ENCODE measurements at places on chromosomes 7 and 10.

DNA sequence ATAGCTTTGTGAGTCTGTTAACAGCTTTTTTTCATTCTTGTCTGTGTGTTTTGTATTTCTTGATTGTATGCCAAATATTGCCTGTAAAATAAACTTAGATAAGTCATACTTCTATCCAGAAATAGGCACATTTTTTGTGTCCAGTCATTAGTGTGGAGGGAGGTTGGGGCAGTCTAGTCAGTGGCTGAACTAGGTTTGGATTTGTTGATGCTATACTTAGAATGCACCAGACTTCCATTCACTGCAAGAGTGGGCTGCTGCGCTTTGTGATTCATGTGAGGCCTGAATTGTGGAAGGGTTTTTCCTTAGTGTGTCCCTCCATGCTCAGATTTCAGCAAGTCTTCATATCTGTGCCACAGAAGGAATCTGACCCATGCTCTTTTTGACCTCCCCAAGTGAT, 50.0 kb downstream of the TRUB1 start:
- DNase-seq, result no peak

GRCh38 chr10:8130973-8131911, 76.8 kb downstream of the GATA3 start:
- DNase-seq, result peak; percentile 32

DNA sequence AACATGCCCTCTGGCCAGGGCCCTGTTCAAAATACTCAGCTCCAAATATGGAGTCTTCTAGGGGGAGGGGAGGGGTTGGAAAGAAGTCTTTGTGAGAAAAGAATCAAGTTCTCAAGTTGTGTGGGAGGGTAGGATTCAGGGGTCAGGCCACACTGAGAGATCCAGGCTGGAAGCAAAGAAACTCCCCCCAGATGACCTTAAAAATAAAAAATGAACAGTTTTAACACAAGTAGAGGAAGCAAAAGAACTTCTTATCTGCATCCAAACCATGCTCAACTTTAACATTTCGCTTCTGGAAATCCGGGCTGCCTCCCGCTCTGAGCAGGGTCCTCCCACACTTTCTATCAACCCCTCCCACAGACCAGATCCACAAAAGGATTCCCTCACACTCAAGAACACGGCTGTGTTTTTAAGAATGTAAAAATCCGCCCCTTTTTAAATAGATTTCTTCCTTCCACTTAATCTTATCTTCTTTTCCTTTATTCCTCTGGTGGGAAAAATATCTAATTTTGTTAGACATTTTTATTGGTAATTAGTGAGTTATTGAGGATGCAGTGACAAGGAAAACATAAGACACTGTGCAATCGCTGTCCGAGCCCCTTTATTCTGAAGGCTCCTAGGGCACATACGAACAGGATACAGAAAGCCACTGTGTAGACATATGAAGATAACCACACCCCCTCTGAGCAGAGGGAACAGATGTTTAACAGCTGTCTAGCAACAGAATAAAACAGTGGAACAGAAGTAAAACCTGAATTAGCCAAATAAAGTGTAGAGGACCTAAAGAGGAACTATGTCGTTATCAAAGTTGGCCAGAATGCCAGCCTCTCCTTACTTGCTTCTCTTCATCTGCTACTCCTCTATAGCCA, 43.8 kb downstream of the CYTH3 start:
- no peak for DNase-seq

GRCh38 chr10:10208196-10208595, 809.5 kb upstream of the CELF2 start:
- DNase-seq, result no peak

DNA sequence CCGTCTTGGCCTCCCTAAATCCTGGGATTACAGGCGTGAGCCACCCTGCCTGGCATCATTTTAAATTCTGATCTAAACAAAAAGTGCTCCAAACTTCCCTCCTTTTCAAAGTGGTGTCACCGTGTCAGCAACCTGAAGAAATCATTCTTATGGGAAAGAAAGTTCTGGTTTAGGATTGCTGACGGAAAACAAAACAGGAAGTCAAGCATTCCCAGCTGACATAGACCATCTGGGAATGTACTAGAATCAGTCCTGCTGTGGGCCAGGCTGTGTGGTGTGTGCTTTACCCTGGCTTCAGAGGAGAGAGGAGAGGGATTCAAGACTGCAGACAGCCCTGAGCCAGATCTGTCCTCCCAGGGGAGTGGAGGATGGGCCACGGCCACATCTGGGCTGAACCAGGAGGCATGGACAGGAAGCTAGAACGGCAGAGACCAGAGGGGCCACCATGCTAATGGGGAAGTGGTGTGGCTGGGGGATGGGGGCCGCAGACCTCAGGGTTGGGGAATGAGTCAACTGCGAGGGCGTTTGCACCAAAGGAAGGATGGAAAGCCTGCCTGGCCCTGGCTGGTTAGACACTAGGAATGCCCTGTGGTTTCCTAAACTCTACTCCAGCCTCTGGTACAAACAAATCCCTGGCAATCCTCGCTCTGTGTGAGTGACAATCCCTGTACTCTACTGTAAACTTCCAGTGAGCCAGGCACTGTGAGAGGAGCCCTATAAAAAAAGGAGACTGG, 16.7 kb upstream of the CLIP2 start:
- DNase-seq, result peak; percentile 38

DNA sequence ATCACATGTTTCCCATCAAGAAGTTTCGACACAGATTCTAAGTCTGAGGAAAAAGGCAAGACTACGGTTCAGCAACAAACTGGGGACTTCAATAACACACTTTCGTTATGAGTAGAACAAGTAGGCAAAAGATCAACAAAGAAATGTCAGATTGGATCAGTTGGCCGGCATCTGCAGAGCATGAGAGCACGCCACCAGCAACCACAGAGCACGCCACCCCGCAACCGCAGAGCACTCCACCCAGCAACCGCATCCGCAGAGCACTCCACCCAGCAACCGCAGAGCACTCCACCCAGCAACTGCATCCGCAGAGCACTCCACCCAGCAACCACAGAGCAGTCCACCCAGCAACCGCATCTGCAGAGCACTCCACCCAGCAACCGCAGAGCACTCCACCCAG, 89.7 kb upstream of the FAM20C start:
- DNase-seq, result no peak

- no peak for DNase-seq
Measured at GRCh38 chr10:91616137-91616536, 16.7 kb downstream of the PPP1R3C start.

GRCh38 chr10:62851442-62851841, 35.3 kb upstream of the EGR2 start:
- DNase-seq, result peak; percentile 46

- no peak for DNase-seq
Measured at GRCh38 chr7:20417260-20417659, 86.6 kb downstream of the ITGB8 start.

DNA sequence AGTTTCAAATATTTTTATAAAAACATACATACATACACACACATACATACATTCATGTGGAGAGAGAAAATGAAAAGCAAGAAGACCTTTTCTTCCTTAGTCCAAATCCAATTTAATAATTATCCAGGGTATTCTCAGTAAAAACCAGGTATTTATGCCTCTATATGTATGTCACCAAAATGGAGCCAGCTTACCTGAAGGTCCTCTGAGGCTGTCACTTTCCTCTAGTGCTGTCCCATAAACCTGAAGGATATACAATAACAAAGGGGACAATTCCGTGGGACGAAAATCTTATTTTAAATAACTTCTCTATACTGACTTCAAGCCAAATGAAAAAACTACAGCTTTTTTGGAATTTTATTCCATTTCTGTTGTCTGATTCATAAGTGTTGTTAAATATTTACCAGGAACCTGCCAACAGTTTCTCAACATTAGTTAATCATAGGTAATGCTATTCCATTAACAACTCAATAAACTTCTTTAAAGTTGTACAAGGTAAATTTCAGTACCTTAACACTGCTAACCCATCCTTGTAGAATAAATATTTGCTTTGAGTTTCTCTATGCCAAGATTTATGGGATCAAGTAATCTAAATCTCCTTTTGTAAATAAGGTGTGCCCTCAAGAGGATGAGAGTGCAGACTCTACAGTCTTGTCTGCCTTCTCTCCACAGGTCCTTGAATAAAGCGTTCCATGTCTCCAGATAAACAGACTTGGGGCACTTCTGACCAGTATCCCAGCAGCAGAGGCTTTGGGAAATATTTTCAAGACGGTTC, 260.3 kb downstream of the AHR start:
- no peak for DNase-seq

GRCh38 chr10:50807851-50808776, 68.4 kb downstream of the ASAH2B start:
- DNase-seq, result no peak

DNA sequence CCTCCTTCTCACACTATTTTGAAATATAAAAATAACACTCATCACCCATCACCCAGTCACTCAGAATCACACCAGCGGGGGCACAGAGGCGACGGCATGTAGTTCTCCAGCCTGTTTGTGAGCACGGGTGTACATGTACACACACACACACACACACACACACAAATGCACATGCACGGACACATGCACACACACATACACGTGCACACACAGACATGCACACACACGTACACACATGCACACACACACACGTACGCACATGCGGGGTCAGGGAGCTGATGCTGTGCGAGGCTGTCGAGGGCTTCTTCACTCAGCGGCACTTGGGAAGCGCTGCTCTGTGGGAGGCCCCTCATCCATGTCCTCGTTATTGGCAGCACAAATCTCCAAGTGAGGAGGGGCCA, 178.8 kb downstream of the ELFN1 start:
- no peak for DNase-seq

DNA sequence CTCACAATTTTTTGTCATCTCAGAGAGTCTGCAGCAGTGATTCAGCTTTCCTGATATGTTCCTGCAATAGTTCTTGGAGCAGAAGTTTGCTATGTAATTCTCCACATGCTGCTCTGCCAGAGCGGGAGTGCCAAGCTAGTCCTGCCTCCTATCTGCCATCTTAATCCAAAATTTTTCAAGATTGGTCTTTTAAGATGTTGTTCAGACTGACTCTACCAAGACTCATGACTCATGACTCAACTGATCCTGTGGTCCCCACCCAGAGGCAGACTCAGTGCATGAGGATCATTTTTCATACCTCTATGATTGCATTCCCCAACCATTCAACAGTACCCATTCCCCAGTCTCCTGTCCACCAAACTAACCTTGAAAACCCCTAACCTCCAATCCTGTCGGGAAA, 470.8 kb downstream of the INHBA start:
- no peak for DNase-seq

DNA sequence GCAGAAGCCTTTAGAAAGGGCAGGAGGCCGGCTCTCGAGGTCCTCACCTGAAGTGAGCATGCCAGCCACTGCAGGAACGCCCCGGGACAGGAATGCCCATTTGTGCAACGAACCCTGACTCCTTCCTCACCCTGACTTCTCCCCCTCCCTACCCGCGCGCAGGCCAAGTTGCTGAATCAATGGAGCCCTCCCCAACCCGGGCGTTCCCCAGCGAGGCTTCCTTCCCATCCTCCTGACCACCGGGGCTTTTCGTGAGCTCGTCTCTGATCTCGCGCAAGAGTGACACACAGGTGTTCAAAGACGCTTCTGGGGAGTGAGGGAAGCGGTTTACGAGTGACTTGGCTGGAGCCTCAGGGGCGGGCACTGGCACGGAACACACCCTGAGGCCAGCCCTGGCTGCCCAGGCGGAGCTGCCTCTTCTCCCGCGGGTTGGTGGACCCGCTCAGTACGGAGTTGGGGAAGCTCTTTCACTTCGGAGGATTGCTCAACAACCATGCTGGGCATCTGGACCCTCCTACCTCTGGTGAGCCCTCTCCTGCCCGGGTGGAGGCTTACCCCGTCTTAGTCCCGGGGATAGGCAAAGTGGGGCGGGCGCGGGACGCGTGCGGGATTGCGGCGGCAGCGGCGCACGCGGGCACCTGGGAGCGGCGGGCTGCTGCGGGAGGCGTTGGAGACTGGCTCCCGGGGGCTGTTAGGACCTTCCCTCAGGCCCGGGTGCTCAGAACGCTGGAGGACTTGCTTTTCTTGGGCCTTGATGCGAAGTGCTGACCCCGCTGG, at the start of gene FAS:
TSS of gene FAS (plus strand) at position 415 of the 777 bp plus-strand sequence. CDS start at position 494, 79 bp downstream.
- peak; percentile 83 for DNase-seq

- DNase-seq, result no peak
Measured at GRCh38 chr10:124802313-124802675, 675 bp downstream of the ABRAXAS2 start.

- DNase-seq, result no peak
Measured at GRCh38 chr7:121049028-121049791, 60.7 kb downstream of the CPED1 start.

GRCh38 chr10:6047847-6048246, 14.3 kb downstream of the IL2RA start:
- DNase-seq, result peak; percentile 42

DNA sequence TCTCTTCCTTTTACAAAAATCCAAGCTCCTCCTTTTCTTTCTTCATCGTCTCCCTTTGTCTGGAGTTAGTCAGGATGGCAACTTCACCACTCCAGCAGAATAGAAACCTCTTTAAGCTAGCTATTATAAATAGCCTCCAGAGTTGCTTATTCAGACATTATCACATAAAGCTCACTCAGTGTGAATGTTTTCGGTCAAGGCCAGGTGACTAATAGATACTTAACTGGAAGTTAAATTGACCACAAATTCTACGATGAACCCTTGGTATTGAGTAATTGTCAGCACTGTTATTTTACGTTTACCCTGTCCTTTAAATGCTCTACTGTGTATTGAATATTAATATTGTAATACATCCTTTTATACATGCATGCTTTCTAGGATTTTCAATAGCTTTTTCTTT, 340.4 kb downstream of the OTUD1 start:
- no peak for DNase-seq

DNA sequence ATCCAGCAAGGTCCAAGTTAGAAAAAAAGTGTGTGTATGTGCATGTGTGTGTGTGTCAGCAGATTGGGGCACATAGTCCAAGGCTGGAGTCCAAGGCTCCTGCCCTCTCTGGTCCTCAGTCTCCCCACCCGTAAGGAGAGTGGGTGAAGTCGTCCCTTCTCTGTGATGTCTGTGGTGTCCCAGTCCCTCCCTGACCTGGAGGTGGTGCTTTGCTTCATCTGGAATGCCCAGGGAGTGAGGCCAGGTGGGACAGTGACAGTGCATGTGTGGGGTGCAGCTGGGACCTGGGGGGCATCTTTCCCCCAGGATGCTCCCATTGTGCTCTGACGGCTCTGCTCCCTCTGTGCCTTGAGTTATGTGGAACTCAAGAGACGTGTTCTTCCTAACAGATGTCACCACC, 18.0 kb downstream of the AQP1 start:
- DNase-seq, result no peak

GRCh38 chr10:26593896-26594295, 103.6 kb upstream of the PDSS1 start:
- no peak for DNase-seq

DNA sequence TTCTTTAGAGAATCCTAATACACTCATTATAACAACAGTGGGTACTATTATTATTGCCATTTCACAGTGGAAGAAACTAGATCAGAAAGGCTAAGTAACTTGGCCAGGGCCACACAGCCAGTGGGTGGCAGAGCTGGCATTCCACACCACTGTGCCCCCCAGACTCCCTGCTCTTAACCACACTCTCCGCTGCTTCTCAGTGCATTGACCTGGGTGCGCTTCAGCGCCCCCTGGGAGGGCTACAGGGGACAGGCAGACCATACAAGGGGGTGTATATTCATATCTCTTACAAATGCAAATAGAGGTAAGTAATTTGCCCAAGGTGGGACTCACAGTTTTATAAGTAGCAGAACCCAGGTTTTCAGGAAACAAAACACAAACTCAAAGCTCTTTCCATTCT, 77.0 kb upstream of the NMT2 start:
- DNase-seq, result no peak

GRCh38 chr7:80151274-80151665, 16.6 kb downstream of the GNAI1 start:
- DNase-seq, result no peak

GRCh38 chr7:117132321-117133120, 179.2 kb downstream of the ST7 start:
- DNase-seq, result no peak

GRCh38 chr7:44618753-44619152, 12.3 kb downstream of the OGDH start:
- DNase-seq, result no peak

Data from activated CD4-positive, alpha-beta T cell treated with anti-CD3 and anti-CD28 coated beads, Interleukin-2, amount 50 U/mL, for 48 hours (primary cell).